HL-60 (cell line): ENCODE measurements at places on chromosomes 7 and 10.

GRCh38 chr7:51182636-51183166 is 133.9 kb downstream of the COBL start:
- DNase-seq: no peak

- DNase-seq: no peak
Observed at GRCh38 chr10:52111101-52111891, 202.8 kb upstream of the DKK1 start.

GRCh38 chr7:25669281-25669781 is 441.0 kb upstream of the NPVF start:
- DNase-seq: no peak

- DNase-seq: no peak
Observed at GRCh38 chr10:55446441-55447002, 645.5 kb upstream of the PCDH15 start.

DNA sequence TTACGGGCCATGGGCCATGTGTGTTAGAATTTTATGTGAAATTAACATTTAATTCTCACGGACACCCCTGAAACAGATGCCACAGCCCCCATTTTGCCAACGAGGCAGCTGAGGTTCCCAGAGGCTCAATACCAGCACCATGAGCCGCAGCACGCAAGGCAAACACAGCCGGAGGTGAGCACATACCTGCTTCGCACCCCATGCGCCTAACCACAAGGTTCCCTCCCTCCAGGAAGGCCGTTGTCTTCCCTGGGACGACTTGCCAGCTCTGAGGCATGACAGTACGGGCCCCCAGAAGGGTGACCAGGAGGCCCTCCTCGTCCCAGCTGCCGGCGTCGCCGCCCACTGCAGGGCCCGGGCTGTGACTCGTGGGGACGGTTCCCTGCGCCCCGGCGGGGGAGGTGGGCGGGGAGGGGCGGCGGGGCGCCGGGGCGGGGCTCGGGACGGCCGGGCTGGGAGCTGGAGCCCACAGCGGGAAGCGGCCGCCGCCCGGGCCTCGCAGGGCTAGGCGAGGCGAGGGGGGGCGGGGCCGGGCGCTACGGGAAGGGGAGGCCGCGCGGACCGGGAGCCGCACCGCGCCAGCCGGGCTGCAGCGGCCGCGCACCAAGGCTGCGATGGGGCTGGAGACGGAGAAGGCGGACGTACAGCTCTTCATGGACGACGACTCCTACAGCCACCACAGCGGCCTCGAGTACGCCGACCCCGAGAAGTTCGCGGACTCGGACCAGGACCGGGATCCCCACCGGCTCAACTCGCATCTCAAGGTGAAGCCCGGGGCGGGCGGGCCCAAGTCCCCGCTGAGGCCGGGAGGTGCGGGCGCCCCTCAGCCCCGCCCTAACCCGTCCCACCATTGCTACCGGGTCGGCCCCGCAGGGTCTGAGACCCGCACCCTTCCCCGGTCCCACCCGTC is at the start of gene CAV2:
TSS of gene CAV2 (plus strand) at position 571 of the 910 bp plus-strand sequence. CDS start at position 615, 44 bp downstream.
- DNase-seq: no peak

GRCh38 chr7:975702-976473 is 539 bp upstream of the COX19 start:
- DNase-seq: no peak

DNA sequence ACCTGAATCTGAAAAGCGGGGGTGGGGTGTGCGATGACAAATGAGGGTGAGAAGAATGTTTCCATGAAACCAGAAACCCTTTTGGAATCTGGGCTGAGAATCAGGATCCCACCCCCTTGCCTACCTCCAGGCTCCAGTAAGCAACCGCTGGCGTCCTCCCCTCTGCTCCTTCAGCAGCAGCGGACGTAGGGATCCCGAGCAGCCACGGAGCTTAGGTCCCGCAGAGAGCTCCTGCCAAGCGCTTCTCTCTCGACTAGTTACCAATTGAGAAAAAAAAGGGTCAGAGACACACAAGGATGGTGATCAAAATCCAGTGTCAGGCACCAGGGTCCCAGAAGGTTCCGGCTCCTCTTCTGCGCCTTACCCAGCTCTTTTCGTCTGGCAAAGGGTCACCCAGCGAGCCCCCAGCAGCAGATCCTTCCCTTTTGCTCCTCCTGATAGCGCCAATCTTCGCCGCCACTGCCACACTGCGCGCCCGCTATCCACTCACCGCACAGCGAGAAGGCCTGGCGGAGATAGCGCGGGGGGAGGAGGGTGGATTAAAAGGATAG is 733.5 kb downstream of the ZWINT start:
- DNase-seq: no peak

- DNase-seq: no peak
Observed at GRCh38 chr7:2175514-2175913, 57.2 kb downstream of the MAD1L1 start.

- DNase-seq: peak; percentile 22
Observed at GRCh38 chr7:105682341-105683060, 101.2 kb upstream of the EFCAB10 start.

DNA sequence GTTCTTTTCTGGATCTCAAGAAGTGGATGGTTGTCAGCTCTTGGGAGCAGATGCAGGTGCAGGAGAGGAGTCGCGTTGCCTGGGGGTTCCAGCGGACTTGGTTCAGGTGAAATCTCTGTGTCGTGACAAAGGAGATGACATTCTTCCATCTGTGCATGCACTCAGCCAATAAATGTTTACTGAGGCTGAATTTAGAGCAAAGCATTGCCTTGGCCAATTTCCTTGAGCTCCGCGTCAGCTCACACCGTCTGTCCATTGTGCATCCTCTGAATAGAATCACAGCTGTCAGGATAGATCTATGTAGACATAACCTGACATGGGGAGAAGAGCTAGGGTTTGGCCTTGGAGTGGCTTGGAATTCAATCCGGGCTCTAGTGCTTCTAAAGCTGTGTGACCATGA is 343.7 kb downstream of the GLRX3 start:
- no peak for DNase-seq

- DNase-seq: no peak
Observed at GRCh38 chr7:127690806-127691205, 38.8 kb downstream of the SND1 start.

DNA sequence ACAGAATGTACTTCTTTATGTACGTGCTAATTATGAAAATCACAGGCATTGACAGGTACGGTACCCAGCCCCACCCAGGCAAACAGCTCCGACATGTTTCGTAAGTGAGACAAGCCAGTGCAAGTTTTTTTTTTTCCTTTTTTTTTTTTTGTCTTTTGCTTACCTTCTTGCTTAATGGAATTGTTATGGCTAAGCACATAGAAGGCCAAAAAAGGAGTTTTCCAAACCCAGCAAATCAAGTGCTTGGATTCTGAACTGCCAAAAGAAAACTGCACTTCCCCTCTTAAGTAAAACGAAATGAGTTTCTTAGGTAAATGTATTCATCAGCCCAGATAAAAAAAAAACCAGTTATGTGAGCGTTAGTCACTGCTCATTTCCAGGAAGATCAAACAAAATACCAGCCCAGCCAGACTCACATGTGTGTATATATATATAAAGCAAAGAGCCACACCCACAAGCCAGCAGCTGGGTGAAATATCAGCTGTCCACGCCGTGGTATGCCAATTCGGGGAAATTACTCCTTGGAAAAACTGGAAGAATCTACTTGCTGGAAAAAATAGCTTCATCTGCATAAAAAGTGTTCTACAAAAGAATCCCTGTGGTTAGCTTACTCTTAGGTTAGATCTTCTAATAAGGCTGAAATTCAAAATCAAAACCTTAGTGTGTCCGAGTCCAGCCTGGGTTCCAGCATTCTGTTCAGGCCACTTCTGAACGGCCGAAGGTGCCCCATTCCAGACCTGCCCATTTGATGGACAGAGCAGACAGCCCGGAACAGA is 8.0 kb downstream of the KLF6 start:
- no peak for DNase-seq

GRCh38 chr7:93218997-93219827 is 7.1 kb downstream of the HEPACAM2 start:
- no peak for DNase-seq

GRCh38 chr7:91898240-91898992 is 17.9 kb upstream of the MTERF1 start:
- no peak for DNase-seq

- DNase-seq: no peak
Observed at GRCh38 chr7:97096661-97097060, 20.8 kb upstream of the SDHAF3 start.
